ENCODE measurements at places on chromosomes 1 and 21.

DNA sequence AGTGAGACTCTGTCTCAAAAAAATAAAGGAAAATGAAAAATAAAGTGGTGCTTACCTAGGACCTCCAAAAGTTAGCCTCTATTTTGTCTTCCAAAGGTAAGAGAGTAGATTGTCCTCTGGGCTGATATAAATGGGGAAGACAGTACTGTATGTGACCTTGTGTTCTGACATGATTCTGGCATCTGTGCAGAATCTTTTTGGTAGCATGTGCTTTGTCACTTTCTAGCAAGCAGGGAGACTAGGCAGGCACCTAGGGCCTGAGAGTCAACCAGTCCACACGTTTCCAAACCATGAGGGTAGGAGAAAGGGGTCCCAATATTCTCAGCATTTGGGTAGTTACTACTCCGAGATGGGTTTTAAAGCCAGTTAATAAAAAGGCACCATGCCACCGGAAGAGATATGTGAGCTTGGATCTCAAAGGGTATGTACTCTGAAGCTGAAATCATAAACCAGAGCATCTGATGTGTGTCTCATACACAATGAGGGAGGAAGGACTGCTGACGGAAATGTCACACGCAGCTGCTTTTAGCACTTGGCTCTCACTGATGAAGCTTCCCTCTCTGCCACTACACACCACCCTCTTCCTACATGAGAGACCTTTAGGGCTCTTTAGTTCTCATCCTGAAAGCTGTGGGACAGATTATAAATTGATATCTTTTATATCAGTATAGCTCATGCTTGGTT lies 27.0 kb upstream of the SLC16A1 start:
- no peaks in the 10 kb centered on the region for H3K27me3 ChIP-seq
- H3K4me1 ChIP-seq: no peaks in the 10 kb centered on the region
- DNase-seq: no peak
- H3K27ac ChIP-seq: no peak overlapping the region

- no peaks in the 10 kb centered on the region for H3K36me3 ChIP-seq
- no peak for DNase-seq
- H3K4me1 ChIP-seq: no peaks in the 10 kb centered on the region
- no peak overlapping the region for H3K27ac ChIP-seq
These were observed 72.1 kb downstream of the GREM2 start for GRCh38 chr1:240539769-240540414.

GRCh38 chr1:59310549-59311250 lies 13.8 kb downstream of the FGGY start:
- H3K36me3 ChIP-seq: no peaks in the 10 kb centered on the region
- no peak overlapping the region for H3K4me3 ChIP-seq
- H3K27ac ChIP-seq: no peak overlapping the region

DNA sequence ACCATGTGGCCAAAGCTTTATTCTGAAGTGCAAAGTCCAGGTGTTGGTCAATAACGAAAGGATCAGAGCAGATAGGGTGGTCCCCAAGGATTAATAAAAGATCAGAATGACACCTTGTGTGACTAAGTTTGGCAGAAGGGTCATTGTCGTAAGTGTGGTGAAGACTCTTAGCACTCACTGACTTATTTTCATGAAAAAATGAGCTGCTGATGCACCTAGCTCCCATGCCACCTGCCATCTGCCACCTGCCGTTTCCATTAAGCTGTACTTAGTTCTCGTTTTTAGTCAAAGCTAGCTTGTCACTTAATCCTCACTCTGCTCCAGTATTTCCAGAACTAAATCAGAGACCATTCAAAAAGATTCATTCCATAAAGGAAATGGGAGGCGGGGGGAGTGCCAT lies 112.6 kb downstream of the SEC16B start:
- DNase-seq: no peak
- no peak overlapping the region for H3K4me3 ChIP-seq
- no peak overlapping the region for H3K27ac ChIP-seq
- H3K4me1 ChIP-seq: no peaks in the 10 kb centered on the region

DNA sequence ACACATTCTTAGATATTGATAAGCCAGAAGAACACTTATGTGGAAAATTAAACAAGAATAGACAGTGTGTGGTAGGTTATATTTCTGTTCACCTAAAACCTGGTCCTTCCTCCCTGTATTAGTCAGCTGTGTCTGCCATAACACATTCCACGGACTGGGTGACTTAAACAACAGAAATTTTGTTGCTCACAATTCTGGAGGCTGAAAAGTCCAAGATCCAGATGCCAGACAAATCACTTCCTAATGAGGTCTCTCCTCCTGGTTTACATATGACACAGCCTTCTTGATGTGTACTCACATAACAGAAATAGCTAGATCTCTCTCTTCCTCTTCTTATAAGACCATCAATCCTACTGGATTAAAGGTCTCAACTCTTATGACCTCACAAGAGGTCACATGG lies 25.7 kb downstream of the JMJD4 start:
- no peak for DNase-seq
- no peaks in the 10 kb centered on the region for H3K27me3 ChIP-seq
- H3K4me3 ChIP-seq: no peak overlapping the region
- no peaks in the 10 kb centered on the region for H3K36me3 ChIP-seq
- H3K27ac ChIP-seq: no peak overlapping the region

- no peak overlapping the region for H3K27ac ChIP-seq
- H3K27me3 ChIP-seq: no peaks in the 10 kb centered on the region
- no peak for DNase-seq
- no peaks in the 10 kb centered on the region for H3K4me1 ChIP-seq
These were observed 35.0 kb downstream of the ENAH start for GRCh38 chr1:225617956-225618355.

GRCh38 chr1:9890224-9890731 lies 19.8 kb downstream of the CTNNBIP1 start:
- H3K4me1 ChIP-seq: no peaks in the 10 kb centered on the region
- H3K27me3 ChIP-seq: no peaks in the 10 kb centered on the region
- H3K4me3 ChIP-seq: no peak overlapping the region
- no peak for DNase-seq
